ENCODE measurements at places on chromosomes 13 and 19. TPM values are rescaled to one million over a fixed set of nuclear protein-coding genes. Genes with fewer than 3 reads are reported as not detected.

- DNase-seq = no peak
These were observed 123.8 kb downstream of the RNF17 start for GRCh38 chr13:24887759-24888158.

- DNase-seq = no peak
These were observed 37.5 kb downstream of the ANKRD27 start for GRCh38 chr19:32637480-32637879.

DNA sequence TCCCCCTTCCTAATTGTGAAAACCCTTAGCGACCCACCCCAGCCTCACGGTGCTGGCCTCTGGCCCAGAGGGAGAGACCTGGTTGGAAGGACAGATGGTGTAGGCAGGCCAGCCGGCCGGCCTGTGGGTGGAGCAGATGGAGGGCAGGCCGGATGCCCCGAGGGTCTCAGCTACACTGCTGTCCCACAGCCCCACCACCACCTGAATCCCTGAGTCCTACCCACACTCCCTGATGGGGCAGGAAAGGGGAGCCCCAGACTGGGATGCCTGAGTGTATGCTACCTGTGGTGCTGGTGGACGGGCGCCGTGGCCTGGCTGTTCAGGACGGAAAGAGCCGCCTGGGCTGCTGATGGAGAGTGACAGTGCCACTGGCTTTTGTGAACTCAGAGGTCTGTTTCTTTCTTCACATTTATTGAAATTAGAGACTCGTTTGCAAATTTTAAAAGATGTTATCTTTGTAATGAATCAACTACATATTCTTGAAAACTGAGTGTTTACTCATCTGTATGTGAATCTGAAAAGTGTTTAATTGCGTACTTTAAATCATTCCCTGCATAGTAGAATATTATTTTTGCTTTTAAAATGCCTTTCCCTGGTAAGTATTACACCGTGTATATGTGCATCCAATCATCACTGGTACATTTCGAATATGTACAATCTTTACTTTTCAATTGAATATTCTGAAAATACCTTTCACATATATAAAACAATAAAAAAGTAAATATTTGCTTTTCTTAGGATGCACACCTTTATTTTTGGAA, 35.7 kb downstream of the TFDP1 start:
- DNase-seq = no peak

DNA sequence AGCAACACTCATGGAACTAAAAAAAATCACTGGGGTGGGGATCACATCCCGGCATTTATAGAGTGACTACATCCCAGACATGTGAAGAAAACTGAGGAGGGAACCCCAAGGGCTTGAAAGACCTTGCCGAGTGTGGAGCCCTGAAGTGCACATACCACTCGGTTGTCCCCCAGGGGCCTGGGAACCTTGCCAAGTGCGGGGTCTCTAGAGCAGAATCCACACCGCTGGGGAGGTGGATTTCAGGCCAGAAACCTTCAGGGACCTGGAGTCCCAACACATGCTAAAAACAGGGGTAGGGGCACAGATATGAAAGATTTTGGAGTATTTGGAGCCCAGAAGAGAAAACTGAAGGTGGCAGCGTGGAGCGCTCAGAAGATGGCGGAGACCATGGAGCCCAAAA, 35.2 kb downstream of the ERICH4 start:
- DNase-seq = peak; percentile 13

DNA sequence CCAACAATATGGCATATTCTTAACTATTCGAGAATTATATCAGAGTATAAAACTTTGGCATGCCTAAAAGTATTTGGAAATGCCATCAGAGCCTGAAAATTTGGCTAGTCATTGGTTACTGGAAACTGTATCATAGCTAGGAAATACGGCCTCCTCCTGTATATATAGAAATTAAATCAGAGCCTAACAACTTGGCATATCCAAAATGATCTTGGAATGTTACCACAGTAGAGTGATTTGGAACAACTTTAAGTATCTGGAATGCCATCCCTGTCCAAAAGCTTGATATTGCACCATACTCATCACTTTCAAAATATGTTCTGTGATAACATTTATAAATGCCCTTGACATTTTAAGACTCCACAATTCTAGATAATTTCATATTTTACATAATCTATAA, 335.8 kb downstream of the SLITRK1 start:
- no peak for DNase-seq

KRTDAP gene
- not detected for total RNA-seq

DNA sequence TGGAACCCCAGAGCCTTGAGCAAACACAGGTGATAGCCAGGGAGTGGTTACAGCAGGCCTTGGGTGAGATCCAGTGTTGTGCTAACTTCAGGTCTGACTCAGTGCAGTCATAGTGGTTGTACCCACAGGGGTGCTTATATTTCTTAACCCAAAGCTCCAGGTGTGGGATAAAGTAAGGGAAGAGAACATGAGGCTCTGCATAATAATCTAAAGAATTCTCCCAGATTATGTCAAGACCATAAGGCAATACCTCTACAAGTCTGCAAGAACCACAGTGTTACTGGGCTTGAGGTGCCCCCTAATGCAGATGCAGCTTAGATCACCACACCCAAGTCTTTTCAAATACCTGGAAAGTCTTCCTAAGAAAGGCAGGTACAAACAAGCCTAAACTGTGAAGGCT, 485.4 kb downstream of the RFC3 start:
- DNase-seq = no peak

ZNF528 gene
- total RNA-seq = 20.3 TPM

GRCh38 chr13:69589531-69590235, 517.9 kb upstream of the ATXN8OS start:
- DNase-seq = no peak

- no peak for DNase-seq
These were observed 408.6 kb downstream of the PCDH9 start for GRCh38 chr13:66821551-66821950.

- peak; percentile 55 for DNase-seq
These were observed 31.0 kb downstream of the CILP2 start for GRCh38 chr19:19568802-19569756.

Data from Daoy (cell line).